ENCODE measurements at places on chromosomes 13 and 19.

GRCh38 chr19:2332341-2333026 lies 4.0 kb downstream of the SPPL2B start:
- no peak for DNase-seq

DNA sequence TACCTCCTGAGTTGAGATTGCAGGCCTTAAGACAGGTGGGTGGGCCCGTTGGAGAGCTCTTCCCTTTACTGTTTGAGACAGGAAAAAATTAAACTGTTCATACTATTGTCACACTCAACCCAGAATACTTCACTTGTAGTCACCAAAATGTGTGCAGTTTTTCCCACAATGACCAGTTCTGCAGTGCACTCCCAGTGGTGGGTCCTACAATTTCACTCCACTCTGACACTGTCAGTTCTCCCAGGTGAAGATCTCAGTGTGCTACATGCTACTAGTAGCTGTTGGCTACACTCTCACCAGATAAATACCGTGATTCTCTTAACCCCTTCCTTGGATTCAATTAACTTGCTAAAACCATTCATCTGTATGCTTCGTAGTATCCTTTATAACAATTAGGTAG lies 2.9 kb downstream of the ZNF665 start:
- no peak for DNase-seq

- no peak for DNase-seq
Observed at GRCh38 chr19:35046461-35046860, 4.9 kb downstream of the HPN start.

DNA sequence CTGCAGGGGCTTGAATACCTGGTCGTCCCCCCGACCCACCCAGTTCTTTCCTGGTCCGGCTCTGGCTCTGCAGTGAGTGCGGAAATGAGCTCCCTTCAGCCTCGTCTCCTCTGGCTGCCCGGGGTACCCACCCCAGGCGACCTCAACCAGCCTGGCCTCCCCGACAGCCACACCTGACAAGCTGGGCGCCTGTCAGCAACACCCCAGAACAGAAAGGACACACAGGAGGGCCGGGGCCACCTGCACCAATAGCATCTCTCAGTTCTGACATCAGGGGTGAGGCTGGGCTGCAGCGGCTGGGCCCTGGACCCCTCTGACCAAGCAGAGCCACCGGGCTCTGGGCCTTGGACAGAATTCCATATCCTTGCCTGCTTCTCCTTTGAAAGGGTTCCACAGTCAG lies 19.7 kb downstream of the SUGP1 start:
- DNase-seq: no peak

DNA sequence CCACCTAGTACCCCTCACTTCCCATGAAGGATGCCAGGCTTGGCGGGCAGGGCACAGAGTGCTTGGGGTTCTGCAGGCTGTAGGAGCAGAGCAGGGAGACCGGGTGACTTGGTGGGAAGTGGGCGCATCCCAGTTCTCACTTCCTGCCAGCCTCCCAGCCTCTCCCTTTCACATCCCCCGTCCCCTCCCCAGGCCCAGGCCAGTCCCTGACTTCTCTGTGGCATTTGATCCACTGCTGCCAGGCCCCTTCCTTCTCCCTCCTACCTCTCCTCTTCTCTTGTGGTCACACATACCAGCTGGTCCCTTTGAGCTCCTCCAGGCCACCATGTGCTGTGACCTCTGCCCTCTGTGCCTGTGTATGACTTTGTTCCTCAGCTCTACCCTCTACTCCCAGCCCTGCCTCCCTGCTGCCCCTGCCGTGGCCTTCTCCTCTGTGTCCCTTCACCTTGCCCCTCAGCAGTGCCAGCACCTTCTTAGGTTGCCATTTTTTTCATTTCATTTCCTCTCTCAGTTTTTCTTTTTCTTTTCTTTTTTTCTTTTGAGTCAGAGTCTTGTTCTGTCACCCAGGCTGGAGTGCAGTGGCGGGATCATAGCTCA lies 19.5 kb downstream of the MYO1F start:
- DNase-seq: no peak

DNA sequence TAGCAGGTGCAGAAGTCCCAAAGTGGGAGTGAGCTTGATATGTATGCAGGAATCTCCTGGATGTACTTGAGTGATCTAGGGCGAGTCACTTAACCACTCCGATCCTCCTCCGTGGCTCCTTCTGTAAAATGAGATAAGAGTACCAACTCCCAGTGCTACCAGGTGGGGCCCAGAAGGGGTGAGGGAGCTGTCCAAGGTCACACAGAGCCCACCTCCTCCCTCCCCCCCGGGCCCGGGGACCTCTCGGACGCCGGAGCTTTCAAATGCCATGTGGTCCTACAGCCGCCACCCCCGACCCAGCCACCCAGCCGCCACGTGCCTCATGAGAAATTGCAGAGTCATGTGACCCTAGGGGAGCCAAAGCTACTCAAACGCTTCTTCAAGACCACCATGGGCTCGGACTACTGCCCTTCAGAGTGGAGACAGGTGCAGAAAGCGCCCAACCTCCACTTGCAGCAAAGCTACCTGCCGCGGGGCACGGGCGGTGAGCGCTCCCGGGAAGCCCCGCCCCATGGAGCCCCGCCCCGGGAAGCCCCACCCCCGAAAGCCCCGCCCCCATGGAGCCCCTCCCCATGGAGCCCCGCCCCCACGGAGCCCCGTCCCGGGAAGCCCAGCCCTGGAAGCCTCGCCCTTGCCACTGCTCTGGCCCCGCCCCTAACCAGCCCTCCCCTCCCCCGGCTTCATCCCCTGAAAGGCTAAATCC lies 10.1 kb upstream of the ZNF358 start:
- no peak for DNase-seq

DNA sequence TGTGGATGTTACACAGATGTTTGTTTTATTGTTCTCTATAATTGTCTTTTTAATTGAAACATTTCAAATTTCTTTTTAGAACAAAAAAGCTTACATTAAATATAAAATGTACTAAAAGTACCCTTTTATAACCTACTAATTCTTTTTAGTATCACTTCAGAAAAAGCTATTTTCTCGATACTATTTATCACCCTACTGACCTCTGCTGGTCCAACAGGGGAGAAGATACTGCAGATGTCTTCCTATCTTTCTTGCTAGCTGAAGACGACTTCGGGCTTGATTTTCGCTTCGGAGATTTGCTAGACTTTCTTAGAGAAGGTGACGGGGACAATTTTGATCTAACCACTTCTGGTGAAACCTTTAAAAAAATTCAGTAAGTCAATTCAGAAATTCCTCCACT lies 42.4 kb downstream of the ZC3H13 start:
- no peak for DNase-seq

DNA sequence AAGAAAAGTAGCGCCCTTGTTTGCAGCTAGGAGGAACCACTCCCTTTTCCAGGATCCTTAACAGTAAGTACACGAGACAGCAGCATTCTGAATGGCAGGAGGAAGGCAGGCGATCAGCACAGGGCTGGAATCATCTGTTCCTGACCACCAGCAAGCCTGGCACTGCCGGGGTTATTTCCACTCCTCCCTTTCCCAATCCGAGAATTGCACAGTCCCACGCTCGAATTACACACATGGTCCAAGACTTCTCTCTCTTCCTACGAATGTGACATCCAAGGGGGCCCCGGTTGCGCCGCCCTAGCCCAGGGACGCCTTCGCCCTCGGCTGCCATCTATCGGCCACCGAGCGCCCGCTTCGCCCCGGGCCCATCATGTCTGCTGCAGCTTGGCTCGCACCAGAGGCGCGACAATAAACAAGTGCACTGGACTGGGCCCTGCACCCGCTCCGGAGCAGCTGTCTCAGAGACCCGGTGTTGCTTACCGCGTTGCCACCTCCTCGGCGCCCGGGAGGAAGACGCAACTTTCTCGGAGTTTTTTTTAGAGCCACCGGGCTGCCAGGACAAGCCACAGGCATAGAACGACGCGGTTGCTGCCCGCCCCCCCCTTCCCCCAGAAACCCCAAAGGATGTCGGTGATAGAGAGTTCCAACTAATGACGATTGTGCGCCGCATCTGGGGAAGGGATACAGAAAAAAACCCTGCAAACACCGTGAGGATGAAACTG lies at the start of gene SLITRK5:
Gene SLITRK5 (plus strand): TSS at position 341 of the 722 bp plus-strand sequence. CDS start 4,018 bp downstream, outside the sequence.
- no peak for DNase-seq

DNA sequence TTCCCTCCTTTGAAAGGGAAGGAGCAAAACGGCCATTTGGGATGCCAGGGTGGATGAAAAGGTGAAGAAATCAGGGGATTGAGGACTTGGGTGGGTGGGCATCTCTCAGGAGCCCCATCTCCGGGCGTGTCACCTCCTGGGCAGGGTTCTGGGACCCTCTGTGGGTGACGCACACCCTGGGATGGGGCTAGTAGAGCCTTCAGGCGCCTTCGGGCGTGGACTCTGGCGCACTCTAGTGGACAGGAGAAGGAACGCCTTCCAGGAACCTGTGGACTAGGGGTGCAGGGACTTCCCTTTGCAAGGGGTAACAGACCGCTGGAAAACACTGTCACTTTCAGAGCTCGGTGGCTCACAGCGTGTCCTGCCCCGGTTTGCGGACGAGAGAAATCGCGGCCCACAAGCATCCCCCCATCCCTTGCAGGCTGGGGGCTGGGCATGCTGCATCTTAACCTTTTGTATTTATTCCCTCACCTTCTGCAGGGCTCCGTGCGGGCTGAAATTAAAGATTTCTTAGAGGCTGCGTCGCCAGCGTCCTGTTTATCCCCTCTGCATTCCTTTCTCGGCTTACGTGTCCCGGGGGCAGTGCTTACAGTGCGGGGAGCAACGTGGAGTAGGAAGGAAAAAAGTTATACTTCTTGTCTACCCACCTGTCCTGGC lies 15.2 kb upstream of the S1PR4 start:
- no peak for DNase-seq

GRCh38 chr13:31903111-31903815 lies 128.3 kb upstream of the FRY start:
- DNase-seq: no peak

DNA sequence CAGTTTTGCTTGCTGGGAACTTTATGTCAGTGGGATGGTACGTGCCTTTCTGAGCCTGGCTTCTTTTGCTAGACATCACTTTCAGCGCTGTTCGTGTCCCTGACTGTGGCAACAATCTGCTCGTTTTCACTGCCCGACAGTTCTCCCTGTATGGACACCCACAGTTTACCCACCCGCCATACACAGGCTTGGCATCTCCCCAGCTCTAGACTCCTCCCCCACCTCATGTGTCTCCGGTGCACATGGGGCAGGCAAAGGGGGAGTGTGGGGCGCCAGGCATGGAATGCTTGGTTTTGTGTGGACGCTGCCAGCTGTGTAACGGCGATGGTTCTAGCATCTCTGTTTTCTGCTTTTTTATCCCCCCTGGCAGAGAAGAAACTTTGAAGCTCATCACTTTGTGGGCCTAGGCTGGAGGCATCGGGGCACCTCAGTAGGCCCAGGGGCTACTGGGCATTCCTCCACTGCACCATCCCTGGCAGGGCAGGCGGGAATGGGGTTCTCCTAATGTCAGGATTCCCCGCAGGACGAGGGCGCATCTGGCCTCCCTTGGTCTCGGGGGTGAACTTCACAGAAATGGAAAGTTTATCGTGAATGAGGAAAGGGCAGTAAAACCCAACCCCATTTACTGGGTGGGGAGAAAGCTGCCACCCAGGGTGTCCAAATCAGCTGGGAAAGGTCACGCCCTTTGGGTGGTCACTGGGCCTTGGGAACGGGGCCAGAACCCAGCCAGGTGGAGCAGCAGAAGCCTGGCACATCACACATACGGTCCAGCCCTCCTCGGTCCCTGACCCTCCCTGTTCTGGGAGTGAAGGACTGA lies 60.8 kb downstream of the CEBPG start:
- DNase-seq: no peak

- no peak for DNase-seq
Observed at GRCh38 chr19:38165335-38165734, 58.7 kb downstream of the DPF1 start.

DNA sequence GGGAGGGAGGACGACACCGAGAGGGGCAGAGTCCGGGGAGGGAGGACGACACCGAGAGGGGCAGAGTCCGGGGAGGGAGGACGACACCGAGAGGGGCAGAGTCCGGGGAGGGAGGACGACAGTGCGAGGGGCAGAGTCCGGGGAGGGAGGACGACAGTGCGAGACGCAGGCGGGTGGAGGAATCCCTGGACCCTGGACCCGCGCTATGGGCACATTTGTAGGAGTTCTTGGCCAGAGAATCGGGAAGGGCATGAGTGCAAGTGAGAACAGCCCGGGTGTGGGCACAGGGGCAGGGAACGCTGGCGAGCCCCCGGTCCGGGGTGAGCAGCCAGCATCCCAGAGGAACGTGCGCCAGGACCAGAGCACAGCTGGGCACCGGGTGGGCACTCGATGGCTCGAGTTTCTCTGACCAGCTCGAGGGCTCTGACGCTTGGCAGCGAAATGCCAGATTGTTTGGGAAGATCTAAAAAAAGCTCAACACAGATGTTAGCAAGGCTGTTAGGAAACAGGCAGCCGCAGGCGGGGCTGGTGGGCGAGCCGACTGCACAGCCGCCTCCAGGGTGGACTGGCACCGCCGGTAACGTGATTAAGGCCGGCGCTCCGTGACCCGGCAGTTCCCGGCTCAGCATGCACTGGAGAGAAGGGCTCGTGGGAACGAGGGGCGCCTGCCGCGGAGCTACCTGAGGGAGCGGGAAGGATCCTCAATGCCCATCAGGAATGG lies 17.9 kb upstream of the C2CD4C start:
- no peak for DNase-seq

GRCh38 chr19:1520203-1520780 lies 3.6 kb upstream of the PLK5 start:
- no peak for DNase-seq

- no peak for DNase-seq
Observed at GRCh38 chr19:51320280-51320657, 8.8 kb downstream of the IGLON5 start.

DNA sequence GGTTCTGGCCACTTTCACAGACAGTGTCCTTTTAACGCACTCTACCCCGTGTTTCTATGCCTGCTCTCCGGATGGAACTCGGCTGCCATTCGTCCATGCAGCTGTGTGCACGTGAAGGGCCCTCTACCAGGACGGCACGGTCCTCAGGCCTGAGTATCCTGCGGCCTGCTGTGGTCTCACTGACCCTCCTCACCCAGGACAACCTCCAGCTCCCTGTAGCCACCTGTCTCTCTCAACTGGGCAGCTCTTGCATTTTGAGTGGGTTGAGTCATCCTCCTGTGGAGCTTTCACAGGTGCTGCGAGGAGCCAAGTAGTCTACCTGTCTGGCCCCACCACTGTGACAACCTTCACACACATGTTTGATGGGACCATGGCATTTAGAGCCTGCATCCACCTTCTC lies 321.7 kb upstream of the TSHZ3 start:
- no peak for DNase-seq

DNA sequence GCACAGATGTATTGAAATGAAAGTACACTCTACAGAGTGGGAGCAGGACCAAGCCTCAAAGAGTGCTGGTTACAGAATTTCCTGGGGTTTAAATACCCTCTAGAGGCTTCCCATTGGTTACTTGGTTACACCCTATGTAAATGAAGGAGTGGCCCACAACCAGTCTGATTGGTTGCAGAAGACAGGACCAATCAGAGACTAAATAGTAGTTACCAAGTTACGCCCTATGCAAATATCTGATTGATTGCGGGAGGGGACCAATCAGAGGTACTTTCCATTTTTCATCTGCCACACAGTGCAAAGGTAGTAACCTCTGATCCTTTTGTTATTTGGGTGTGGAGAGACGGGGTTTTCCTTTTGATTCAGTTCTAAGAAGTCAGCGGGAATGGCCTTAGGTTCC lies 5.5 kb upstream of the ZFP82 start:
- DNase-seq: no peak
